Activated naive CD8-positive, alpha-beta T cell treated with anti-CD3 and anti-CD28 coated beads, Interleukin-2, amount 50 U/mL, for 16 hours (primary cell): ENCODE measurements at places on chromosomes 4 and X.

DNA sequence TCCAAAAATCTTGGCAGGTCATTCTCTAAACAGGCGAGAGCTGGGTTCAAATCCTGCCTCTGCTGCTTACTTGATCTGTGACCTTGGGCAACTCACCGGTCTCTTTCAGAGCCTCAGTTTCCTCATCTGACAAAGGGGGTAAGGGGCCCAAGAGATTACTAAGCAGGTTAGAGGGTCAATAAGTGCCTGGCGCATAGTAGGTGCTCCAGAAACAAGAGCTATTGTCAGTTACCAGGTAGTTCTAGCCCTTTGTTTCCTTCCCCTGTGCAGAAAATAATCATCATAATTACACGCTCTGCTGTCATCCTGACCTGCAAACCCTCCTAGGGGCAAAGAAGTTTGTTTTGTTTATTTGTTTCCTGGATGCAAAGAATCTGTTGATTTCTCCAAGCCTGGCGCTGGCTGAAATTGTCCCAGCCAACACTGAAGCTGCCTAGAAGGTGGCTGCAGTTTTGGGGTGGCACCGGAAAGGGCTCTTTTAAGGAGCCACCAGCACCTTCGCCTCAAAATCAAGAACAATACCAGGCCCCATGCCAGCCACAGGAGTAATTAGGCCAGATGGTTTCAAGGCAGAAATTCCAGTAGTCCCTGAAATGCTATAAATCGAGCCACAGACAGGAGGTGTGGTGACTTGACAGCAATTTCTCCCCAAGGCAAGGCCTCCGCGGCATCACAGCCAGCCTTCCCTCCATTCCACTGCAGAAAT, 10.2 kb upstream of the KIAA0232 start:
- DNase-seq, result no peak

GRCh38 chr4:80382090-80382832, 46.7 kb downstream of the CFAP299 start:
- no peak for DNase-seq

DNA sequence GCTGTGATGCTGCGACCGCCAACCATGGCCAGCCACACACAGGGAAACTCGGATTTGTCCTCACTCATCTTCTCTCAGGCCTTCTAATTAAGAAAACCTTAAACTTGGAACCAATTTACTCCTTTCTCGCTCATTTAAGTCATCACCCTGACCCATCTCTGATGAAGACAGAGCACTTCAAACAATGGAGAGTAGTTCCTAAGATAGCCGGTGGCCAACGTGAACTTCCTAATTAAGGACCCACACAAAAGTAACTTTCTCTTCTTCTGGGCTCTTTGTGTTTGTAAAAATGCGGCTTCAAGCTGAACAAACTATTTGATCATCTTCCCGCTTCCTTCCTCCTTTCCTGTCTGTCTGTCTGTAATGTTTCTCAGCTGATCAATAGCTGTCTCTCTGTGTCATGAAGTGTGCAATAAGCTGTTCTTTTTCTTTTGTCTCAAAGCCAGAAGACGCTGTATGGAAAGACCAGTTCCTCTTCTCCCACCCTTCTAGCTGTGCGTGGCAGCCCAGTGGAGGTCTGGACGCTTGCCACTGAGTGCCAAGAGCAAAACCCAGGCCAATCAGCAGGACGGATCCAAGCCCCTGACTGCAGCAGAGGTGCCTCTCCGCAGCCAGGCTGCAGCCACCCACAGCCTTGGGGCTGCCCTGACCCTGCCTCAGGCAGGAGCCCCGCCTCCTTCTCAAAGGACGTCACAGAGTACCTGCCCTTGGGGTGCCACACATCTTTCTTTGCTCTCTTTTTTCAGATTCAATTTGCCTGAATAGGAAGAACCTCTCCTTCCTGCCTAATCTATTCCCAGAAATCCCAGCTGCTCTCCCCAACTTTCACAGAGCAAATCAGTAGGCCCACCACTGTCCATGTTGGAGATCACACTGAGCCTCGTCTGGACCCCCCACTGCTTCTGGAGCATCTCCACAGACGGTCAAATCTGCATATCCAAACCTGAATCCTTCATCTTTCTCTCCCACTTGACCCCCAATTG, 59.3 kb downstream of the MAML3 start:
- DNase-seq, result no peak

DNA sequence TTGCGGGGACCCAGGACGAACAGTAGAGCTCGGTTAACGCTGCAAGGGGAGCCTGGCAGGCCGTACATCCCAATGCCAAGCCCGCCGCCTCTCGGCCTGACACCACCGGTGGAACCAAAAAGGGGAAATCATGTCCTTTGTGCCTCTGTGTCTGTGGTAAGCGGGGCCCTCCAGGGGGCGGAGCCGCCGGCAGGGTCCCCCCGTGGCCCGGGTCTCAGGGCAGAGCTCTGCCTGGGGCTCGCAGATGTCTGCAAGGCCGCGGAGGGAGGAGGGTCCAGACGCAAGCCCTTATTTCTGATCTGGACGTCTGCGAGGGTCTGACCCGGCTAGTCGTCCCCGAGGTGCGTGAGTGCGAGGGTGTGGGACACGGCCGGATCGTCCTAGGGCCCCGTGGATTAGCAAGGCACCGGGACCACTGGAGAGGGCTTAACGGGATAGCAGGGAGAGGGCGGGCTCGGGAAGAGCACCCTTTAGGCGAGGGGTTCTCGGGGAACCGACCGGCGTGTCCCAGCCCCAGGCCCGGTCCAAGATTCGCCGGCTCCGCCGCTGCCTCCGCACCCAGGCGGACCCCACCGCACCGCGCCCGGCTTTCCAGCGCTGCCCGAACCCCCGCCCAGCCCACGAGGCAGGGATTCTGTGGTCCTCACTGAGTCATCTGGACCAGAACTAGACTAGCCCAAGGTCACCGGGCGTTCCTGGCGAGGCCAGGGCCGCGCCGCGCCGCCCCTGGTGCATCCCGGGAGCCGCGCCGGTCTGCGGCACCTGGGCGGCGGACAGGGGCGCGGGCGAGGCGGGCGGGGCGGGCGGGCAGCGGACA, 863 bp upstream of the FAM193A start:
- DNase-seq, result no peak

GRCh38 chr4:41189076-41189475, 25.3 kb downstream of the APBB2 start:
- no peak for DNase-seq

GRCh38 chr4:180363815-180364214, 1879.4 kb upstream of the TENM3 start:
- DNase-seq, result no peak

DNA sequence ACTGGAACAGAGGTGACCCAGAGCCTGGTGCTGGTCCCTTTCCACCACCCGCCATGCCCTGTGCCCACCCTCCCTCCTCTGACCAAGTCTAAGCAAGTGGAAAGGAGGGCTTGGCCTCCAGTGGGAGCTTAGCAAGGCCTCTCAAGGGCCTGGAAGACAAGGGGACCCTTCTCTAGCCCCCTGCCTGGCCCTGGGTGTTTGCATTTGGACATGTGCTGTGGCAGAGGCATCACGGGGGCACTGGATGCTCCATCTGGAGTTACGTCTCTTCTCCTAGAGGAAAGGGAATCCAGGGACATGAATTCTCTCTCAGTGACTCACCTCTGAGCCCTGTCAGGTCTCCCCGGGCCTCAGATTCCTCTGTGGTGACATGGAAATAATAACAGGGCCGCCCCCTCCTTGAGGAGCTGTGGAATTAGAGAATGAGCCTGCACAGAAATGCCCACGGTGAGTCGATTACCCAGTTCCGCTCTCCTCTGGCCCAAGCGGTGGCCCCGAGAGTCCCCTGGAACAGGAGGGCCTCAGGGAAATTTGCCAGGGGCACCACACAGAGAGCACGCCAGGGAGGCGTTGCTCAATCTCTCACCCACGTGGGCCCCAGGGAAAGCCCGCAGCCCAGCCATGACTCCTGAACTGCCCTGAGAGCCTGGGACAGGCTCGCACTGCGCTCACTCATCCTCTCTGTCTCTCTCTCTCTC, 189.6 kb downstream of the BCOR start:
- no peak for DNase-seq

GRCh38 chr4:1024882-1025545, 13.6 kb downstream of the FGFRL1 start:
- no peak for DNase-seq

DNA sequence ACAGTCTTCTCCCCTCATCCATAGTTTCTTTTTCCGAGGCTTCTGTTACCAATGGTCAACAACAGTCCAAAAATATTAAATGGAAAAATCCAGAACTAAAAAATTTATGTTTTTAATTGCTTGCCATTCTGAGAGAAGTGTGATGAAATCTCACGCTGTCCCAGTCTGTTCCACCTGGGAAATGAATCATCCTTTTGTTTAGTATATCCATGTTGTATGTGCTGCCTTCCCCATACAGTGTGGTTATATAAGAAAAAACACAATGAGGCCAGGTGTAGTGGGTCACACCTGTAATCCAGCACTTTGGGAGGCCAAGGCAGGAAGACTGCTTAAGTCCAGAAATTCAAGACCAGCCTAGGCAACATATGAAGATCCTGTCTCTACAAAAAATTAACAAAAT, 161.6 kb downstream of the CHIC2 start:
- DNase-seq, result no peak

DNA sequence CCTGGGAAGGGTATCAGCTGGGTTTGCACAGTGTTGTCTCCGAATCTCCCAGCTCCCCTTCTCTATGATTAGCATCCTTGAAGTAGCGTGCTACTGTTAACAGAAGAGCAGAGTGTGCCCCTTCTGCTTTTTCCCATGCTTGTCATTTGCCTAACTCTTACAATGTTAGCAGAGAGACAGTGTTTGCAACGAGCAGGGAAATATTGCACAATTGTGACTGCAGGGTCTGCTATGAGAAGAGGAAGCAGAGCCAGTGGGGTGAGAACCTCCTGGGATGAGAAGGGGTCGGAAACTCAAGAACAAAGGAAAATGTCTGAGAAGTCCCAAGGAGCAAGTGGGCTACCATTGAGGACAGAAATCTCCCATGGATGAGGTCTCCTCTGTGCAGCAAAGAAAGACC, 7.8 kb upstream of the CHRNA9 start:
- no peak for DNase-seq

GRCh38 chr4:89171176-89171805, 60.0 kb downstream of the TIGD2 start:
- no peak for DNase-seq

GRCh38 chr4:111494971-111495370, 650.3 kb upstream of the FAM241A start:
- DNase-seq, result no peak

DNA sequence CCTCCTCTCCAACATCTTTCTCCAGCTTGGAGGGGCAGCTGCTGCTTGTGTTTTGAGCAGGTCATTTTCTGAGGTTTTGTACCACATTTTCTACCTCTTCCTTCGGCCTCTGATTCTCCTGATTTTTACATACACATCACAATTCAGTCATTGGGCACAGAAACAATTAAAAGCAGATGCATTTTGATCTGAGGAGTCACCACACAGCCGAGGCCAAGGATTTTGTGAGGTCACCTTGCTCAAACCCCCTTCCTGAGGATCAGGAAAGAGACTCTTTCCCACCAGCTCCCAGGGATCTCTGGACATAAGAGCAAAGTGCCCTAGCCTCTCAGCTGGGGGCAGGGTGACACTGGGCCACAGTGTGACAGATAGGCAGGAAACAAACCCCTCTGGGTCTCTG, 5.4 kb upstream of the FATE1 start:
- no peak for DNase-seq

DNA sequence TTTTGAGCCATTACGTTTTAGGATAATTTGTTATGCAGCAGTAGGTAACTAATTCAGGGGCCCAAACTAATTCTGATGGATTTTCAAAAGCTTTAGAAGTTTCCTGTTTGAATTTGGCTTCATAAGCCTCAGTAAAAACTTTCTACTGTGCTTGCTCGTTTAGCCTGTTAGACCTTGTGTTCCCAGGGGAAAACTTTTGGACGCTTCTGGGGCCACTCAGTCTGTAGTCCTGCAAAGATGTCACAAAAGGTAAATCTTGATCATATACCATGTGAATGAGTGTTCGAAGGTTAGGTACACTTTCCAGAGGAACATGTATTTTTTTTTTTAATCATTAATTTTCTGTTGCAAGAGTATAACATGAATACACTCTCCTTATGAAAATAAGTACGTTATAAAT, 70.7 kb downstream of the SUPT20HL2 start:
- no peak for DNase-seq

GRCh38 chrX:3312109-3312508, 34.3 kb downstream of the MXRA5 start:
- no peak for DNase-seq
